ENCODE measurements at places on chromosomes 6 and 20.

DNA sequence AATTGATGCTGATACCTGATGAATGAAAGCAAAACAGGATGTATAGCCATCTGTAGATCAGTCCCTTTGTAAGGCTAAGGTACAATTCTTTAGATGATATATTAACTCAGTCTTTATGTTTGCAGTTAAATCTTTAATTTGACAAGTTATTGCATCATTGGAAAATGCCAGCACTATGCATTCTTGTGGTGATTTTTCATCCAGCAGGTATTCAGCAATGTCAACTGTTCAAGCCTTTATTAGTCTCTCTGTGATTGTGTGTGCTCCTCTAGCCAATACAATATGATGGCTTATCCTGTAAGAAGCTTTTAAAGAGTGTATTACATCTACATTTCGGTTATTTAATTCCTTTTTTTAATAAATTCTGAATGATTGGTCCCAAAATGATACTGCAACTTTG is 34.3 kb downstream of the HLA-DMB start:
- DNase-seq, result no peak

- peak; percentile 63 for DNase-seq
Observed at GRCh38 chr6:36757206-36757605, 59.6 kb downstream of the RAB44 start.

DNA sequence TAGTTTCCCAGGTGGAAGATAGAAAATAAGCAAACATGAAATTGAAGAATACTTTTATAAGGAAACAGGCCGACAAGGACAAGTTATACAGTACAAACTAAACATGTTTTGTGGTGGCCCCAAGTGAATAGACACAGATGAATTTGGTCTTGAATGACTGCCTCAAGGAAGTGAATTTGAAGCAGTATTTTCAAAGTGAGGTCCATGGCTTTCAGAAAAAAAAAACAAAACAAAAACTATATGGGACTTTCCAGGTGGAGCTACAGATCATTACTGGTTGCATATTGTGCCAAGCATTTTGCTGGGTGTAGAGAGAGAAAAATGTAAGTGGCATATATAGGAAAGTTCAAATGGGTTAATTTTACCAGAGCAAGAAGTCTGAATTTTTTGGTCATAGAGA is 68.8 kb downstream of the CYB5R4 start:
- no peak for DNase-seq

GRCh38 chr6:50608421-50608820 is 104.9 kb upstream of the TFAP2D start:
- no peak for DNase-seq

Measured in CD4-positive, CD25-positive, alpha-beta regulatory T cell (primary cell).